Stimulated activated CD4-positive, alpha-beta T cell treated with anti-CD3 and anti-CD28 coated beads, Interleukin-1b, Interleukin-23, amount 100 ng/mL, for 48 hours (primary cell): ENCODE measurements at places on chromosomes 1 and 21.

GRCh38 chr1:94865360-94865759 is 45.2 kb downstream of the SLC44A3 start:
- DNase-seq = no peak

- DNase-seq = no peak
Measured at GRCh38 chr1:91450260-91450659, 45.6 kb upstream of the HFM1 start.

GRCh38 chr1:154710106-154710505 is 102.1 kb upstream of the ADAR start:
- no peak for DNase-seq

GRCh38 chr1:55443175-55443915 is 228.2 kb upstream of the USP24 start:
- DNase-seq = no peak

GRCh38 chr1:39391691-39392679 is 99.5 kb upstream of the BMP8A start:
- no peak for DNase-seq

- DNase-seq = peak; percentile 26
Measured at GRCh38 chr1:53411541-53412152, 47.6 kb upstream of the DMRTB1 start.

GRCh38 chr21:43687566-43688399 is 28.4 kb downstream of the RRP1B start:
- no peak for DNase-seq

DNA sequence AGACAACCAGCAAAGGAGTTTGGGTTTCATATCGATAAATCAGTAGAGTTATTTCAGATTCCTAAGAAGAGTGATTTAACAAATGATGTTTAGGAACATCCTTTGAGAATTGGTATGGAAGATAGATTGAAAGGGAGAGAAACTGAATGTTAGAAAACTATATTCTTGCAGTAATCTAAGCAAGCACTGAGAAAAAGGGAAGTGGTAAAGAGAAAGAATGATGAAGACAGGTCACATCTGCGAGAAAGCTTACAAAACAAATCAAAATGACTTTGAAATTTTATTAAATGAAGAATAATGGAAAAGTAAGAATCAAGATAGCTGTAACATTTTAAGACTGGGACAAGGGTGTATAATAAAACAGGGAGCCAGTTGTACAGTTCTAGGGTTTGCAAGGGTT is 177.0 kb downstream of the HS2ST1 start:
- no peak for DNase-seq
